ENCODE measurements at places on chromosomes 16 and 17.

DNA sequence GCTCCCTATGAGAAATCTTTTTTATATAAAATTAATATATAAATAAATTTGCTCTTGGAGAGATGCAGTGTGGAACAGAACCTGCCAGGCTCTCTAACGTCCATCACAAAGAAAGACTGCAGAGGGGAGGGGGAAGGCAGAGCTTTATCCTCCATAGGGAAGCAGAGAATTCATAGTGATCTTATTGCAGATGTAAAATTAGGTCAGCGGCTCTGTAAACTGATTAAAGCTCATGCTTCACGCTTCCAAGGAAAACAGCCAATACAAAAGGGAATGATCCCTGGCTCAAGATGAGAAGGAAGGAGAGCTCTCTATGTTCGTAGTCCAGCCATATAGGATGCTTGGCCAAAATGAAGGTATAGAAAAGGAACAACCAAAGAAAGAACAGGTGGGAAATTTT is 532.3 kb upstream of the PSMD7 start:
- DNase-seq, result no peak

DNA sequence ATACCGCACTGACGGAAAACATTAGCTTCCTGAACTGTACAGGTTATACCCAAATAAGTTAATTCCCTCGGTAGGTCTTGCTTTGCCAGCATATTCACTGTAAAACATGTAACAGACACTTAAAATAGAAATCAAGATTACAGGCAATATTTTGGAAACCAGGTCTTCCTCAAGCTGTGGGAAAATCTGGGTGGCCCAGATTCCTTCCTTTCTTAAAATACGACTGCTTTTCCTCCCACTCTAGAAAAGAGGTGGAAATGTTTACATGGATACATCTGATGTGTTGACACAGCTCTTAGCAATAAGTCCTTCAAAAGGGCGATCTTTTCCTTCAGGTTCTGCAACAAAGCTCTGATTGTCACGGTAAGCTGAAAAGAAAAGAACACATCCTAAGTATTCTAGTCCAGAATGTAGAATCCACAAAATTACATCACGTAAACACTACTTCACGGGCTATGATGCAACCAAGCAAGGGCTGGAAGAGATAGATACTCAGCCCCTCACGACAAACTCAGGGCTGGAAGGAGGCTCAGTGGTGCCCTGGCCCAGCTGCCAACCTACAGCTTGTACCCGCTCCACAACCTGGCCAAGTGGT is 18.4 kb downstream of the STX8 start:
- no peak for DNase-seq

- peak; percentile 40 for DNase-seq
These were observed 71.8 kb downstream of the PRKCA start for GRCh38 chr17:66373944-66374817.

DNA sequence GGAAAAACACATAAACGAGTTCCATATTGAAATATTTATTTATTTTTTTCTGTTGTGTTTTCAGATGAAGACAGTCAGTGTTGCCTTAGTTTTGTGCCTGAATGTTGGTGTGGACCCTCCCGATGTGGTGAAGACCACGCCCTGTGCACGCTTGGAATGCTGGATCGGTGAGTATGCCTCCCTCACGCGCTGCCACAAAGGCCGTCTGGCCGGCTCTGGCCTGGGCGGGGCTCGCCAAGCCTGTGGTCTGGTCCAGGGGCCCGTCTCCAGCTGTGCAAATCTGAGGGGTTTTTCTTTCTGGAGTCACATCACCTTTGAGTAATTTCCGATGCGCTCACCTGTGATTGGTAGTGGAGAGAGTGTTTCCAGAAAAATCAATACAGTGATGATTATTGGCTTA is 81.0 kb downstream of the RPTOR start:
- no peak for DNase-seq

- no peak for DNase-seq
These were observed 183.9 kb downstream of the HAPSTR1 start for GRCh38 chr16:9275377-9275776.

DNA sequence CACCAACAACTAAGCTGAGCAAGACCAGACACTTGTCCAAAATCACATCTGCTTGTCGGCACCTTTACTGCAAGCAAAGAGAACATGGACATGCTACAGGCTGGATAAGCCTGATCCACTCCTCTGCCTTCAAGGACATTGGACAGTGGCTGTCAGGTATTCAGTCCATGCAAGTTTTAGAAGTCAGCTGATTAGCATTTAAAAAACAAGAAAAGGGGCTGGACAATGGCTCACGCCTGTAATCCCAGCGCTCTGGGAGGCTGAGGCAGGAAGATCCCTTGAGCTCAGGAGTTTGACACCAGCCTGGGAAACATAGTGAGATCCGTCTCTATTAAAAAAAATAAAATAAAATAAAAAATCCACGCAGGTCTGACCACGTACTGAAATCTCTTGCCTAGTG is 20.3 kb downstream of the PARN start:
- no peak for DNase-seq

GRCh38 chr16:20830372-20830771 is 24.0 kb downstream of the REXO5 start:
- DNase-seq, result no peak

DNA sequence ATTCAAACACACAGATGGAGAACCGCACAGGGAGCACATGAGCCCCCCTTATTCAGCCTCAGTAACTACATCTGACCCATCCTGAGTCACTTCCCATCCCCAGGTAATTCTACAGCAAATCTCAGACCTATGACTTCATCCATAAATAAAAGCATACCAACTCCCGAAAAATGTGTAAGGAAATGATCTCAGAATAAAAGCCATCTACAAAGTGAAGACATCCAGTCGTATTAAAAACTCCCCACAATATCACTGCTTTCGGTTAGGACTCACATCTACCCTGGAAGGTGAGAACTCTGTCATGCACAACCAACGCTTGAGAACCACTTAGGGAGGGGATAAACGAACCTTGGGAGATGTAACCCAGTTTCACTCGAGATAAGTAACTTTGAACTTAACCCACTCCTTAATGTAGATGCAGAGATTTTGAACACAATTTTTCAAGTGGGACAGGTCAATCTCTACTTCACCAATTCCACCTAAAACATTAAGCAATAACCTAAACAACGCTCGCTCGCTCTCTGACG is 1.3 kb downstream of the USP36 start:
- DNase-seq, result no peak

- DNase-seq, result no peak
These were observed 1.5 kb upstream of the PSMD3 start for GRCh38 chr17:39979016-39979670.

GRCh38 chr16:27820646-27821345 is 242.7 kb downstream of the GSG1L start:
- no peak for DNase-seq

DNA sequence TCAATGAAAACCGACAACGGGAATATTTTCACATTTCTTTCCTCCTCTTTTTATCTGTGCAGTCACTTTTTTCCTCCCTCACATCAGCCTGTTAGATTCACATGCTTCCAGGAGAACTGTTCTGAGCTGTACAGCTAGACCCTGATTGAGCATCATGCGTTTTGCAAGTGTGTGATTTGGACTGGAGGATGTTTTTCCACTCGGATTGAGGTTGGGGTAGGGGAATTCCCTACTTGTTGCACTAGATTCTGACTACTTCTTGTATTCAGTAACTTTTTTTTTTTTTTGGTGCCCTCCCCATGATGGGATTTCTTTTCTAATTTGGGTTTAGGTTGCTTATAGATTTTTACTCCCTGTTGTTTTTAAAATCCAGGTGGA is 4.8 kb downstream of the MSI2 start:
- no peak for DNase-seq

- DNase-seq, result no peak
These were observed 26.3 kb upstream of the CLEC18B start for GRCh38 chr16:74447578-74447977.

- no peak for DNase-seq
These were observed 30.0 kb downstream of the USP32 start for GRCh38 chr17:60361889-60362288.

DNA sequence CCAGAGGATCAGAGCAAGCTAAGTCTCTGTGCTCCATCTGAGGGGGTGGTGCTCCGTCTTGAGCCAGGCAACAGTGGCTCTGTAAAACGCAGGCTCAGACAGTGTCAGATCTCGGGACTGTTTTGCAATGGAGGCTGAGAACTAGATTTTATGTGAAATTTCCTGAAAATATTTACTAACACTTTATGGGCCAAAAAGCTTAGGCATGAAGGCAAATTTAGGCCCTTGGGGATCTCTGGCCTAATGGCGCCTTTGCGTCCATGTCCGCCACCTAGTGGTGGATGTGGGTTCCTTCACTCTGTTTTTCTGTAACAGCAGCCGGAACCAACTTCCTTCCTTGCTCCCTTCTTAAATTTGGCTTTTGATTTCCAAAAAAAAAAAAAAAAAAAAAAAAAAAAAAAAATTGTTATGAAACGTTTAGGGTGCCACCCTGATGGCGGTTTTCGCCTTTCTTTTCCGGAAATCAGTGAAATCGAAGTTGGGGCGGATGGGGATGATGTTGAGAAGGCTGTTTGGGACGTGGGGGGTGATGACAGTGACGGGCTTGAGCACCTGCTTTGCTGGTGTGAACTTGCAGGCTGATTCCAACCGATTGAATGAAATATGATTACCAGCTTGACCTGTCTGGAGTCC is 14.0 kb upstream of the ELAC2 start:
- peak; percentile 35 for DNase-seq

GRCh38 chr17:83142619-83143018 is 63.2 kb downstream of the METRNL start:
- no peak for DNase-seq
